Activated CD8-positive, alpha-beta T cell treated with anti-CD3 and anti-CD28 coated beads for 36 hours (primary cell): ENCODE measurements at places on chromosomes 2 and 18. TPM values are rescaled to one million over a fixed set of nuclear protein-coding genes. Genes with fewer than 3 reads are reported as not detected.

- no peaks in the 10 kb centered on the region for H3K4me1 ChIP-seq
- no peak overlapping the region for H3K4me3 ChIP-seq
- no peak for DNase-seq
Observed at GRCh38 chr18:34480162-34480700, 229.9 kb upstream of the DTNA start.

Gene SLC16A14
- 2.3 TPM for total RNA-seq

- no peak overlapping the region for H3K4me3 ChIP-seq
- no peak overlapping the region for H3K27ac ChIP-seq
- DNase-seq: no peak
Observed at GRCh38 chr18:57649556-57650500, 28.2 kb upstream of the NARS1 start.

DNA sequence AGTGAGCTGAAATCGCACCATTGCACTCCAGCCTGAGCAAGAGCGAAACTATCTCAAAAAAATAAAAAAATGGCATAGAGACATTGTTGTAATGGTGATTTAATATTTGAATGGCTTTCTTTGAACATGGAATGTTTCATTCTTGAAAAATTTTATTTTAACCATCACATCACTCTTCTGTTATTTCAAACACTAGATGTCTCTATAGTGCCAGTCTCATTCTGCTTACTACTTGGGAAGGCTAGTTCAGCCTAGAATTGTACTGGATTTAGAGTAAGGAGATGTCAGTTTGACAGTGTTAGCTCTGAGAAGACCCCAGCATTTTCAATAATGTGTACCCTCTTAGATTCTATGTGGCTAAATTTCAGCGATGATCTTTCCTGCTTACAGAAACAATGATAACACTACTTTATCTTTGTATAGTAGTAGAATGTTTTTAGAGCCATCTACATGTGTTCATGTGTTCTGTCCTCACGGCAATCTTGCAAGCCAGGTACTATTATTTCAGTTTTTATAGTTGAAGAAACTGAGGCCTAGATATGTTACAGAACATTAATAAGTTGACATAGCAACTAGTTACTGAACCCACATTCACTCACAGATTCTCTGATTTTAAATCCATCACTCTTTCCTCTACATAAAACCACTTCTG, 142.9 kb upstream of the ZSWIM2 start:
- DNase-seq: no peak
- no peaks in the 10 kb centered on the region for H3K4me1 ChIP-seq
- no peaks in the 10 kb centered on the region for H3K27me3 ChIP-seq
- no peak overlapping the region for H3K27ac ChIP-seq
- no peaks in the 10 kb centered on the region for H3K36me3 ChIP-seq

- no peaks in the 10 kb centered on the region for H3K4me1 ChIP-seq
- H3K36me3 ChIP-seq: no peaks in the 10 kb centered on the region
- peaks cover 20% of the 10 kb centered on the region for H3K27me3 ChIP-seq
Observed at GRCh38 chr2:43707255-43708015, 31.2 kb upstream of the C1GALT1C1L start.

DNA sequence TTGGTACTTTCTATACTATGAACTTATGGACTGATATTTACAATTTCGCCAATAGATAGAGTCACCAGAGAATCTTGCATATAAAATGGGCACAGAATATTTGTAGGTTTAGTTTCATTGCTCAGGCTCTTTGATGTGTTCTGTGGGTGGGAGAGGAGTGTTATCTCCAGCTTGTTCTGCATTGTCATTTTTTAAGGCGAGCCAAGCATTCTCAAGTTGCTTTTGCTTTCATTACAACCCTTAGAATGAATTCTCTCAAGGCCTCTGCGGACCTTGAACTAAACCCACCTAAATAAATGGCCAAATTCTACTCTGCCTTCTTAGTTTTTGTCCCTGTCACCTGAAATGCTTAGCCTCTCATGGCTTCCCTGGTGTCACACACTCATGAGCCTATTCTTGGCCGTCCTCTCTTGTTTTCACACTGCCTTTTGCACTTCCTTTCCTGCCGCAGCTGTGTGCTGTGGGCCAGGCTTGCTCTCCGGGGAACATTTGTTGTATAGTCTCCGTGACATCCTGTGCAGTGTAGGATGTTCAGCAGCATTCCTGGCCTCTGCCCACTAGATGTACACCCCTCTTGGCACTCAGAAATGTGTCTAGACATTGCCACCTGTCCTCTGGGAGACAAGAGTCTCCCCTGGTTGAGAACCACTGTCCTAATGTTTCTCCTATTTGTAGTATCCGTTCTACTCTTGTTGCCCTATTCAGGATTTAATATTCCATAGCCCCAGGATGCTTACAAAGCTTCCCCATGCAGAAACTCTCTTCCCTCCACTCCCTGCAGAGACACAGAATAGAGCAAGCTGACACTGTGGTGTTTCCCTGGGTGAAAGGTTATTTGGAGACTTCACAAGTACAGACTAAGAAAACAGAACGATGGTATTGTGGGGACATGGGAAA, 255.6 kb downstream of the PTPRM start:
- H3K36me3 ChIP-seq: no peaks in the 10 kb centered on the region
- no peak overlapping the region for H3K4me3 ChIP-seq
- DNase-seq: no peak

- no peak overlapping the region for H3K4me3 ChIP-seq
- no peak for DNase-seq
- peaks cover 1% of the 10 kb centered on the region for H3K27me3 ChIP-seq
- H3K4me1 ChIP-seq: no peaks in the 10 kb centered on the region
- no peak overlapping the region for H3K27ac ChIP-seq
Observed at GRCh38 chr2:40038646-40039045, 259.6 kb upstream of the THUMPD2 start.
